GM23338 (cell line): ENCODE measurements at places on chromosomes 1 and 21. TPM values are rescaled to one million over a fixed set of nuclear protein-coding genes. Genes with fewer than 3 reads are reported as not detected.

PLOD1 gene
- total RNA-seq: 56.3 and 62.9 TPM in 2 replicates

KIF17 gene
- total RNA-seq: 13.3 and 18.6 TPM in 2 replicates

GBP7 gene
- not detected in 2 replicates for total RNA-seq

CCDC30 gene
- total RNA-seq: 0.23 and 0.56 TPM in 2 replicates

NTMT2 gene
- total RNA-seq: not detected in 2 replicates

IQGAP3 gene
- total RNA-seq: 25.7 and 31.8 TPM in 2 replicates

DNA sequence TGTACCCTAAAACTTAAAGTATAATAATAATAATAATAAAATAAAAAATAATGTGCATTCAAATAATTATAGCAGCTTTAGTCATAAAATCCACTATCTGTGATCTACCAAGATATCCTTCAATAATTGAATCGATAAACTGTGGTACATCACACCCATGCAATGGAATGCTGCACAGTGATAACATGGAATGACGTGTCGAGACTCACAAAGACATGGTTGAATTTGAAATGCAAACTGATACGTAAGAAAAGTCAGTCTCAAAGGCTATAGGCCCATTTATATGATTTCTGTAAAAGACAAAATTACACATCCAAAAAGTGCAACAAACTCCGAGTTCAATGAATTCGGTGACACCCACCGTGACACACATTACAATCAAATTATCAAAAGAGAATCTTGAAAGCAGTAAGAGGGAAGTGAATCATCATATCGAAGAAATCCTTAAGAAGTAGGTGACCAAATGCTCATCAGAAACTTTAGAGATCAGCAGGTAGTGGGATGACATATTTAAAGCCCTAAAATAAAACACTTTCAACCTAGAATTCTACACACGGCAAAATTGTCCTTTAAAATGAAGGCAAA, 5.2 kb upstream of the SPRR2E start:
- no peaks in the 10 kb centered on the region for H3K36me3 ChIP-seq
- no peak overlapping the region for H3K27ac ChIP-seq
- no peak for DNase-seq
- no peaks in the 10 kb centered on the region for H3K4me1 ChIP-seq
- H3K4me3 ChIP-seq: no peak overlapping the region

DNA sequence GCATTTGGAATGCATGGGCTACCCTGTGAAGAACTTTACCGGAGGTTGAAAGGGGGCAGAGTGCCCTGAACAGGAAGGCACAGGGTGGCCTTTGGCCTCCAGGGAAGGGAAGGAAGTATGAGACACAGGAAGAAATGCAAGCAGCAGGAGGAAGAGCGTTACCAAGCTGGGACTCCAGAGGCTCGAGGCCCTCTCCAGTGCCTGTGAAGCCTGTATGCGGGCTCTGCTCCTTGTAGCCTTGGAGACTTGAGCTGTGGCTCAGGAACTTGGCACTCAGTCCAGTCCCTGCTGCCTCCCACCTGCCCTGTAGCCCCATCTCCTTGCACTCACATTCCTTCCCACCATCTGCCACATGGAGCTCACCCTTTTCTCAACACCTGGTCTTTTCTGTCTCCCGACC, 33.5 kb upstream of the RNF19B start:
- no peak overlapping the region for H3K27ac ChIP-seq
- DNase-seq: no peak
- H3K27me3 ChIP-seq: no peaks in the 10 kb centered on the region
- H3K4me1 ChIP-seq: peaks cover 6% of the 10 kb centered on the region; the same call in 1 of the 2 replicates
- H3K4me3 ChIP-seq: no peak overlapping the region

DNA sequence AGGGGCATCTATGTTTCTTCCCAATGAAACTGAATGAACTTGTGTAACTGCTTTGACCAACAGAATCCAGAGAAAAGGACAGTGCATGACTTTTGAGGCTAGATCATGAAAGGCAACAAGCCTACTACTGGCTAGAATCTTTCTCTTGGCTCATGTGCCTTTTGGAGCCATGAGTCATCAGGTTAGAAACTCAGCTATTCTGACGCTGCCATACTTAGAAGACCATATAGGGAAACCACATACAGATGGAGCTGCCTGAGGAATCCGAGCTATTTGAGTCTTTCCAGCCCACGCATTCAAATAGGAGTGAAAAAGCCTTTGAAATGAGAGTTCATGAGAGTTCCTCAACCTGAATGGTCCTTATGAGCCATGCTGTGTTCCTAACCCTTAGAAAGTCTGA, 738.5 kb upstream of the CHRM3 start:
- peak overlapping the region; percentile 50 for H3K27ac ChIP-seq
- peaks cover 11% of the 10 kb centered on the region; the same call in 1 of the 2 replicates for H3K4me1 ChIP-seq
- no peaks in the 10 kb centered on the region for H3K27me3 ChIP-seq
- H3K36me3 ChIP-seq: no peaks in the 10 kb centered on the region
- H3K4me3 ChIP-seq: no peak overlapping the region

GRCh38 chr1:176073524-176074157, 133.4 kb downstream of the COP1 start:
- H3K27me3 ChIP-seq: no peaks in the 10 kb centered on the region
- H3K27ac ChIP-seq: no peak overlapping the region; the same call in 1 of the 2 replicates
- DNase-seq: peak; percentile 93
- H3K4me1 ChIP-seq: peaks cover 5% of the 10 kb centered on the region; the same call in 1 of the 2 replicates

DNA sequence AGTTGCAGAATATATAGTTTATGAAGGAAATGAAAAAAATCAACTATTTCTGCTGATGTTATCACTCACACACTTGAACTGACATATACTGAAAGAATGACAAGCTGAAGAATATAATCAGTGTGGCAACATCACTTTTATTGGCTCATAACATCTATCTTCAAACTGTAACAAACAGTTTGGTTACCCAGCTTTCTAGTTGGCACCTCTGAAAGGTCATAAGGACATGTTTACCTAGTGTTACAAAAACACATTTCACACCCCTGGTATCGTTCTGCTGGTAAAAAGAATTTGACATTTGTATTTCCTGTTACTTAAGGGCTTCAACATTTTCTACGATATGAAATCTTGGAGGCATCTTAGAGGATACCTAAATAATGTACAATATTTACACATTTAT, 1267.0 kb upstream of the NCAM2 start:
- H3K36me3 ChIP-seq: no peaks in the 10 kb centered on the region
- no peak overlapping the region for H3K4me3 ChIP-seq
- no peak overlapping the region for H3K27ac ChIP-seq
- DNase-seq: no peak
- H3K4me1 ChIP-seq: no peaks in the 10 kb centered on the region

DNA sequence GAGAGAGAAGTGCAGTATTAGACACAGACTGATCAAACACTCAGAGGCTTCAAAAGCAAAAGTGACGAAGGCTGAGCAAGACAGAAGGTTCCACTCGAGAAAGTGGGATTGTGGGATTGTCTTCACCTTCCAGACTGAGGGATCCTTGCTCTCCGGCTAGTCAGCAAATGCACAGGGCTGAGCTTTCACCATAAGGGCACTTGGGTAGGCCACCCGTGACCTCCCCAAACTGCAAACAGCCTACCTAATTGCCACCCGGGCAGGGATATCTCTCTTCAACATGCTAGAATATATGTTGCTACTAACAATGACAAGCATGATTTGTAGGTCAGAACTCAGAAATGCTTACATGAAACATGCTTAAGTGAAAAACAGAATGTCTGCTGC, 35.3 kb upstream of the RIPK4 start:
- no peak overlapping the region for H3K4me3 ChIP-seq
- no peak overlapping the region for H3K27ac ChIP-seq
- no peaks in the 10 kb centered on the region for H3K27me3 ChIP-seq
- H3K36me3 ChIP-seq: no peaks in the 10 kb centered on the region
- no peaks in the 10 kb centered on the region for H3K4me1 ChIP-seq

GRCh38 chr1:248421384-248421783, 18.5 kb downstream of the OR2T1 start:
- H3K36me3 ChIP-seq: peaks cover 6% of the 10 kb centered on the region
- peak; percentile 17 for DNase-seq
- H3K4me1 ChIP-seq: no peaks in the 10 kb centered on the region
- H3K27ac ChIP-seq: no peak overlapping the region

DNA sequence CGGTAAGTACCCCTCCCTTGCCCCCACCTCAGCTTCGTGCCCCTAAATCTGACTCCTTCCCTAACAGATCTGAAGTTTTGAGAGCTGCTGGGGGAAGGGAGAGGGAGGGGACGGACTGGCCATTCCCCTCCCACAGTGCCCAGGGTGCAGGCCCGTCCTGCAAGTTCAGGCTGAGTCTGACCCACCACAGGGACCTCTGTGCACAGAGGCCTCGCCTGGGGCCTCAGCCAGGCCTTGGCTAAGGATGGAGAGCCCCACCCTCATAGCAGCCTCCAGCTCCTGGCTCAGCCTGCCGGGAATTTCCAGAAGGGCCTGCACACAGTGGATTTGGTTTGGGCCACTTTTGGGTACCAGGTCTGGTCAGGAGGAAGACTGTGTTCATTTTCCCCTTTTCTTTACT, 31.2 kb upstream of the TNFRSF1B start:
- no peak for DNase-seq
- no peaks in the 10 kb centered on the region for H3K27me3 ChIP-seq
- no peaks in the 10 kb centered on the region for H3K36me3 ChIP-seq

- no peak for DNase-seq
- no peaks in the 10 kb centered on the region for H3K36me3 ChIP-seq
- no peaks in the 10 kb centered on the region for H3K27me3 ChIP-seq
- H3K4me3 ChIP-seq: no peak overlapping the region
- no peak overlapping the region for H3K27ac ChIP-seq
- H3K4me1 ChIP-seq: peaks cover 8% of the 10 kb centered on the region; the same call in 1 of the 2 replicates
Measured at GRCh38 chr1:30764396-30764795, 6.8 kb upstream of the LAPTM5 start.

DNA sequence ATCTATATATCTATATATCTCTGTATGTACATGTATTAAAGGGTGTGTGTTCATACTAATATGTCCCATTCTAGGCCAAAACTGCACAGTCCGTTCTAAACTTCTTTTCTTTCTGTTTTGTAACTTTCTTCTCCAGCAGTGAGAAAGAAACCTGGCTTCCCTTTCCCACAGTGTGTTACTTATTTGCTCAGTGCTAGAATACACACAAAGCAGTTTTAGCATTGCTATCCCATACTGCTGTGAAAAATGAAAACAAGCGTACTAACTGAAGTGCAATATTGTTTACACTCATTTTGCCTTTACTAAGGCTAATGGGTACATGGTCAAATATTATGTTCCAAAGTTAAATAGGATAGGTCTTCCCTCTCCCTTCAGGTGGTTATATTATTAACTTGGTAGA, 163.9 kb downstream of the LEPR start:
- H3K4me1 ChIP-seq: no peaks in the 10 kb centered on the region
- DNase-seq: no peak
- no peak overlapping the region for H3K4me3 ChIP-seq
- H3K27me3 ChIP-seq: no peaks in the 10 kb centered on the region
